Pons (tissue), 1 donor: ENCODE measurements at places on chromosomes 4 and X.
A peak's percentile ranks its signal among the peaks of the same experiment; 100 is the strongest.

DNA sequence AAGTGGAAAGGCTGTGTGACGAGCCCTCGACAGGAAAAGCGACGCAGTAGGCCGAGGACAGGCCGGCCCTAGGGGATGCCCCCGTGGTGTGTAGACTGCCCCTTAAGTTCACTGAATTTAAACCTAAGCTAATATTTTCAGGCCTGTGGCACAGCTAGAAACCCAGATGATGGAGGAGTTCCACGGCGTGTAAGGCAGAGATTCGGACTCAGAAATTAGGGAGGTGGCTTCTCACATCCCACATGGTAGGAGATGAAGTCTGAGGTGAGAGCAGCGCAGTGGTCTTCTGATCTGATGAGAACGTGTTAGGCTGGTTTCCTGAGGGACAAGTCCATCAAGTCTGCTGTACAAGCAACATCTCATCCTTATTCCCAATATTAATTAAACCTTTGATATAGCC lies 7.8 kb downstream of the LRP2BP start:
- no peak for DNase-seq

- DNase-seq, result peak; percentile 56
Observed at GRCh38 chrX:68498508-68499379, at the start of gene YIPF6. TSS of gene YIPF6 (plus strand) at chrX:68499051. CDS start at chrX:68499067, 16 bp downstream.

GRCh38 chr4:95153182-95153581 lies 395.4 kb downstream of the BMPR1B start:
- no peak for DNase-seq

DNA sequence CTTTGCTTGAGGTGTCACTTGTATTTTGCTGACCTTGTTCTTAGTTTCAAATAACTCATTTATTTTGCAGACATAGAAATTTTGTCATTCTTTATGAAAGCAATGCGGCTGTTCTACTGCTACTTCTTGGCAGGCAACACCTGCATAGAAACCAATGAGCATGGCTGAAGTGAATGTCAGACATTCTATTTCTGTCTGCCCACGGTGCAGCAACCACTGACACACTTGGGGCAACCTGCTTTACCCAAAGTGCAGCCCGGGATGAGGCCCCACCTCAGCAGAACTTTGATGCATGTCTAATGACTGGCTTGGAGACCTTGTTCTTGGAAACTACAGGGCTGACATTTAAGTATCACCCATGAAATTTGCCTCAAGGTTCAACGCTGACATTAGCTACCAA lies 93.6 kb downstream of the RBM47 start:
- no peak for DNase-seq

DNA sequence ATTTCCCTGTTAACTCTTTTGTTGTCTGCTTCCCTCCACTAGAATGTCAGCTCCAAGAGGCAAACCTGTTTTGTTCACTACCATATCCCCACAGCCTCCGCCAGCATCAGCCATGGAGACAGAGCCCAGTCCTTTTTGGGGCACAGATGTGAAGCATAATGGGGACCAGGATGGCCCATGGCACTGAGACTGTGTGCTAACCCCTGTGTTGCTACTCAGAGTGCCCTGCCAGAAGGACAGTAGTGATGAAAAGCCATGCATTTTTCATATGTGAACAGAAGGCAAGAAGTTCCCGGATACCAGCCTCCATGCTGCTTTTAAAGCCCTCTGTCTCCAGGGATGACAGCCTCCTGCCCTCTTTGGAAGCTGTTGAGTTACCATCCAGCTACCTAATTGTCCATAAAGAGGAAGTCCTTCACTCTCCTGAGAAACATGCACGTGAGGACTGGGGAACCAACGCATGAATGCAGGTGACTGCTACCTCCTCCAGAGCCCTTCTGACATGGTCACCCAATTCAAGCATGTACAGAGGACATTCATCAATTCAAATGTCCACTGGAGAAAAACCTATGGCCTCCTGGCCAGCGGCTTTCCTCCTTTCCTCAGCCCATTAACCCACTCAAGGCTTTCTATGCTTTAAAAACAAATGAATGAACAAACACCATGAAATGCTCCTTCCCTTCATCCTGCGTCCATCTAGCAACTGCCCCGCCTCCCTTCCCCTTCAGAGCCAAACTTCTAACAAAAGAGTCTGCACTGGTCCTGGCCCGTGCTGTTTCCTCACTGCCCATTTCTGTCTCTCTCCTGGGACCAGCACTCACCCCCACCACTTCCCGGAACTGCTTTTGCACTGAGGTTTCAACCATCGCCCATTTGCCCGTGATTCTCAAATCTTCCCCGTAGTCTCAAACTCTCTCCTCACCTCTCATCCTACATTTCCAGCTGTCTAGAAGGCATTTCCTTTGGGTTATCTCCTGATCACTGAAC lies 18.0 kb downstream of the PNMA6F start:
- DNase-seq, result no peak

DNA sequence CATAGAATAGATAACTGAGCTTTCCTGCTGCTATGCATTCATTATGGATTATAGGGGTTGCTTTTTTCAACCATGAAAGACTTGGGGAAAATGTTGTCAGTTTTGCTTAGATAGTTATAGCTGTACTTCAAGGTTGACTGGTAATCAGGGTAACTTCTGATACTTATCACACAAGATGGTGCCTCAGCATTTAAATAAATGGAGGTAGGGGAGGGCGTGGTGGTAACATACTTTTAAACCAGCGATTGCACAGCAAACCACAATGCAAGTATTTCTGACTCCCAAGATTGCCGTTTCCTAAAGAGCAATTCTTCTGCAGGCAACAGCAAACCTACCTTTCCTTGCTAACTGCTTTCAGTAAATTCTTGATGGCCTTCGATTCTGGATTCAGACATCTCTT lies 1.3 kb downstream of the CXCL10 start:
- no peak for DNase-seq
